ENCODE measurements at places on chromosomes 7 and 10.
A peak's percentile ranks its signal among the peaks of the same experiment; 100 is the strongest.

GRCh38 chr10:70191161-70191971, 21.1 kb upstream of the SAR1A start:
- DNase-seq, result no peak

DNA sequence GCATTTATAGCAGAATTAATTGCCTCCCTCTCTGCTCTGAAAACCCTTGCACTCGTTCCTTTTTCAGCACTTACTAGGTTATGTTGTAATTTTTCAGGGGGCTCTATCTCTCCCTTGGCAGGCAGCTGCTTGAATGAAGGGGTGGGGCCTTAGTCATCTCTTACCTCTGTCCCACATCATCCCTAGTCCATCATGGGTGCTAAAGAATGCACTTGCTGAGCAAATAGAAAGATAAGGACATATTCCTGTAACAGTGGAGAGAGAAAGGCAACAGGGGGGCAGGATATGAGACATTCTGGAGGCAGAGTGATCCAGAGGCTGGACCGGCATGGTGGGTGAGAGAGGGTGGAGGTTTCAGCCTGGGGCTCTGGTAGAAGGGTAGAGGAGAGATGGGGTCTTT, 60.0 kb downstream of the MINDY4 start:
- DNase-seq, result no peak

DNA sequence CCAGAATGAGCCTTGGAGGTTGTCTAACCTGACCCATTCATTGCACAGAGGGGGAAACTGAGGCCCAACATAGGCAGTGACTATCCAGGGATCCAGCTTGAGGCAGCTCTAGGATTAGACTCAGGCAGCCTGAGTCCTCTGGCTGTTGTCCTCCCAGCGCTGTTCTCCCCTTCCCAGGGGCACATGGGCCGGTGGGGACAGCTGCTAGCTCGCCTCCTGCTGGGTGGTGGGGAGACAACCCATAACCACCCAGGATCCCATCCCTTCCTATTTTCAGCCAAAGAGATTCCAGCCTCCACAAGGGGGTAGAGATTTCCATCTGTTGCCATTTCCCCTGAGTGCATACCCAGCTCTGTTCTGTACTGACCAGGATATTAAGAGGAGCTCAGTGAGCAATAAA, 145.1 kb upstream of the GPR26 start:
- no peak for DNase-seq

GRCh38 chr10:14451341-14451740, 120.6 kb upstream of the FRMD4A start:
- no peak for DNase-seq

DNA sequence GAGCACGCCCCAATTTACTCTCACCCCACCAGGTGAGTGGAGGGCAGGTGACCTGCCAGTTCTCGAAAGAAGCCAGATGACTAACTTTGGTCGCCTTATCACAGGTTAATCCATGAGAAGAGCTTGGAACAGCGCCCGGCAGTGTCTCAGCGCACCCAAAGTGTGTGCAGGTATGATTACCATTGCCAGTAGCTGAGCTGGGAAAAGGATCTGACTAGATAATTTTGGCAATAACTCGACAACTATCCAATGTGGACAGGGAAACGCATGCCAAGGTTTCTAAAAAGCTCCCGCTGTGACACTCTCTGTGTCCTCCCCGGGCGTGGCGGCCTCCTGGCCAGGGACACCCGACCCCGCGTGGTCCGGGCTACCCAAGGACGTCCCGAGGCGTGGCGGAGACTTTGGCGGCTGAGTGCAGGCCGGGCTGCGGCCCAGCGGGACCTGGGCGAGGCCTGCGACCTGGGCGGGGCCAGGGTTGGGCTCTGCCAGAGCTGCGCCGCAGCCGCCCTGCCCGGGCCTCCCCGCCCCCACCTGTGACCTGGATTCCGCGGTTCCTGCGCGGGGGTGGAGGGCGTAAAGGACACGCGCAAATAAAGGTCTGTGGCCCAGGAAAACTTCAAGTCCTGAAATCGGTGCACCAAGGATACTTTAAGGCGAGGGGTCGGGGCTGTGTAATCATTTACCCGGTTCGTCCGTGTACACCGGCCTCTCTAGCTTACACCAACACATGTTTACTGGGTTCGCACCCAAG, 13.7 kb upstream of the WAPL start:
- DNase-seq, result peak; percentile 25

DNA sequence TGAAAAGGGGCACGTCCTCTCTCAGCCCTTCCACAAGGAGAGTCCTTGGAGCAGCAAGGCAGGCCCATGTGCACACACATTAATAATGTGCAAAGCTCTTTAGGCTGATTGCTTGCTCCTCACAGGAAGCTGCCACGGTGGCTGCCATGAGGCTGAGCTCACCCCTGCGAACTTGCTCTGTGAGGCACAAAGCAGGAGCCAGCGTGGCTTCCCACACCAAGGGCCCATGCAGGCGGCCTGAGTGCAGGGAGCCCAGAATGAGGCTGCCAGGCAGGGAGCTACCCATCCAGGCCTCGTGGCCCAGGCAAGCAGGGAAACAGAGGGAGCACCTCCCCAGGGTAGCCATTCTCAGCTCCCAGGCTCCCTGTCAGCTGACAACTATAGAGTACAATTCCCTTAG, 242.9 kb downstream of the GRID1 start:
- DNase-seq, result no peak

DNA sequence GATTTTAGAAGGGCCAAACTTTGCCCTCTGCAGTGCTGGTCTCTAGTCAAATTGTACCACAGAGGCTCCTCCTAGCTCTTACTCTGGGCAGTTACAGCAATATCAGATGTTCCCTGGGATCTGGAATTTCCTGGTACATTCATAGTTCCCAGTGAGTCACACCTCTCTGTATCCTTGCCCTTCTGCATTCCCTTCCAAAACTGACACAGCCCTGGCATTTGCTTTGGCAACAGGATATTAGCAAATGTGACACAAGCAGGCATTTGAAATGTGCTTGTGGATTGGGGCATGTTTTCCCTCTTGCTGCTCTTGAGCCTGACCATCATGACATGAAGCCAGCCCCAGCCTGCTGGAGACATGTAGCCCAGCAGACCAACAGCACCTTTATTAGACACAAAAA, 284.7 kb upstream of the AKR1E2 start:
- no peak for DNase-seq

DNA sequence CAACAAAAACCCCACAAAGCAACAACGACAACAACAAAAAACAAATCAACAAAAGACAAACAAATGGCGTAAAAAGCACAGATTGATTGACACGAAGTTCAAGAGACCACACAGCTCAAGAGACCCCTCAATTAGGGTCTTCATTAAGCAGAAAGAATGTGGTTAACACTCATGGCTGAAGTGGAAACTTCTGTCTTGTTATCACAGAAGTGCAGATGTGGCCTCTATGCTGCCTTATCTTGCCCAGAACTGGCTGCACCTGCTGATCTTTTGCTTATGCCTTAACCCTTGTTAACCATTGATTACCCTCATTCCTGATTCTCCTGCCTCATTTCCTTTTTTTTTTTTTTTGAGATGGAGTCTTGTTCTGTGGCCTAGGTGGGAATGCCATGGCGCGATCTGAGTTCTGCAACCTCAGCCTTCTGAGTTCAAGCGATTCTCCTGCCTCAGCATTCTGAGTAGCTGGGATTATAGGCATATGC, 3.5 kb upstream of the DAGLB start:
- no peak for DNase-seq

DNA sequence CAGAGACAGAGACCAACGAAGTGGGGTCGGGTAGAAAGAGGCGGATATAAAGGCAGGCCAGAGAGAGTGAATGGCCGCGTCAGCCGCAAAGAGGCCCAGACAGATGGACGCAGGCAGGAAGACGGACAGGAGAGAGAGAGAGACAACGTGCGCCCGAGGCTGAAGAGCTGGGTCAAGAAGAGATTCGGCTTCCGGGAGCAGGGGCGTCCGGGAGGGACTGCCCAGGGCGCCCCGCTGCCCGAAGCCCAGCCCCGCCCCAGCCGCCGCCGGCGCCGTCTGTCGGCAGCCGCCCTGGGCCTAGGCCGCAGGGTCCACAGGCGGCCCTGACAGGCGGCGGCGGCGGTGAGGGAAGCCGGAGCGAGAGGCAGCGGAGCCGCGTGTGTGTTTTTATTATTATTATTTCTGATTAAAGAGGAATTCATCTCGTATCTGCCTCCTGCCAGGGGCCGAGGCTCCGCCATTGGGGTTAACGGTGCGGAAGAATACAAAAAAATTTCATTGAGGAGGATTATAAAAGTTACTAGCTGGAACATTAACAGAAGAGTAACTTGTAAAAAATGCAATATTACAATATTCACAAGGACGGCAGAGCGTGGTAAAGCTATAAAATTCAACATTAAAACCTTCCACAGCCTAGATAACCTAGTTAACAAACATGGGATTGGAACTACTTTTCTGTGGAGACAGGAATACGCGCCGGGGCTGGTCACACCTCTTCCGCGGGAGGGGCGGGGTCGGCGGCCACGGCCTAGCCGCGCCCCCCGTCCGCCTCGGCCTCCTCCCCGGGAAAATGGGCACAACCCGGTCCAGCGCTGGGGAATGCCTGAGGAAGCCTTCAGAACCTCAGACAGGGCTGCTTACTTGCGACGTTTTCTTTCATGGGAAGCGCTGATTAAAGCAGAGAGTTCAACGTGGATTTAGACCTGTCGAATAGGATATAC, 29.7 kb upstream of the PAX2 start:
- no peak for DNase-seq

DNA sequence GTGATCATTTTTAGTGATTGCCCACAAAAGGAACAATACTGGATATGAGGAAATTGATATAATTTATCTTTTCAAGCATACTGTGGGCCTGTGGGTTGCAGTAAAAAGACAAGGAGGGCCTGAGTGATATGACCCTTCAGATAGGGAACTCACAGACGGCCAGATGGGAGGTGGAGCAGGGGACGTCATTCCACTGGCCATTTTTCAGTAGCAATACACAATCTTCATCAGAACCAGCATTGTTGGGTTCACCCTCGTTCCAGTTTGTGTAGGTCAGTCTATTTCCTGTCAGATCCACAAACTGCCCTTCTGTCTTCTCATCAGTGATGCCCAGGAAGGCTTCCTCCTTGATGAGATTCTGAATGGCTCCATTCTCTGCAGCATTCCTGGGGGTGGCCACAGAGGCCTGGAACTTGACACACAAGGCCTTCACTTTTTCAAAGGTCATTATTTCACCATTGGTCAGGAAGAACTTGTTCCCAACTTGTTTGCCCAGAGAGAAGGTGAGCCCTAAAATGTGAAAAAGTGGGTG, 4.5 kb downstream of the MBL2 start:
- DNase-seq, result no peak

DNA sequence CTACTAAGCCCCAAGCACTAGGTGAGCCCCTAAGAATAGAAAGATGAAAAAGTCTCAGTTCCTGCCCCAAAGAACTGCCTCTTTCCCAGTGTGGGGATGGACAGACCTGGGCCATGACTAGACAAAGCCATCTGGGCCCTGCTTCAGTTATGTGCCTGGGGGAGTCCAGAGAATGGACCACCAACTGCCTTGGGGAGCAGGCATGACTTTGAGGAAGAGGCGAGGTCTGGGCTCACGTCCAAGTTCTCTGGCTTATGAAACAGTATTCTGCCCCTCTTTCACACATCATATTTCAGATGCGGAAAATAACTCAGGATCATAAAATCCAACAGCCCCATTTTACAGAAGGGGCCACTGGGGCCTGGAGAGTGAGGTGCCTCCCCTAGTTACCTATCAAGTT, 80.3 kb downstream of the PLXNA4 start:
- no peak for DNase-seq

Data from CD4-positive, alpha-beta T cell treated with Interleukin-15 for 4 hours (primary cell).